ENCODE measurements at places on chromosomes 12 and 14.

- DNase-seq = no peak
- no peaks in the 10 kb centered on the region for H3K27me3 ChIP-seq
- no peak overlapping the region for H3K27ac ChIP-seq
- no peaks in the 10 kb centered on the region for H3K4me1 ChIP-seq
Observed at GRCh38 chr14:59582845-59583509, 6.4 kb upstream of the CCDC175 start.

GRCh38 chr12:100215209-100215608, 14.6 kb downstream of the ACTR6 start:
- no peak for DNase-seq
- peaks cover 26% of the 10 kb centered on the region for H3K36me3 ChIP-seq
- no peaks in the 10 kb centered on the region for H3K4me1 ChIP-seq
- no peaks in the 10 kb centered on the region for H3K27me3 ChIP-seq

DNA sequence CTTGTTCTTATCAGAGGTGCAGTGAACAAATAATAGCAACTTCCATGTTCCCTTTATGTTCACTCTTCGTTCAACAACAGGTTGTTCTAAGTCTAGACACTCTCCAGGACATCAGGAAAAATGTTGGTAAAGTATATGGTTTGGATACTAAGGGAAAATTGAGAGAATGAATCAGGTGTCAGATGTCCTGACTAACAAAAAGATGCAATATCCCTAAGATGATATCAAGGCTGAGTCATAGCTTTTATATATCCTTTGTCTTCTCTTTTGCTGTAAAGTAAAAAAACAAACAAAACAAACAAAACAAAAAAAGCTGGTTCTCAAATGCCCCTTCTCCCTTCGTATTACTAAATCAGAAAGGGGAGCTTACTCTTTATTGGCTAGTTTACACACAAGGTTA, 11.1 kb downstream of the GLIPR1L1 start:
- DNase-seq = no peak
- no peaks in the 10 kb centered on the region for H3K36me3 ChIP-seq
- H3K27me3 ChIP-seq = no peaks in the 10 kb centered on the region
- no peak overlapping the region for H3K27ac ChIP-seq

- H3K4me3 ChIP-seq = no peak overlapping the region
- H3K4me1 ChIP-seq = no peaks in the 10 kb centered on the region
- no peak for DNase-seq
- no peaks in the 10 kb centered on the region for H3K36me3 ChIP-seq
- H3K27me3 ChIP-seq = no peaks in the 10 kb centered on the region
- H3K27ac ChIP-seq = no peak overlapping the region
Observed at GRCh38 chr12:89225401-89225800, 126.9 kb downstream of the DUSP6 start.

GRCh38 chr14:54589076-54589475, 22.1 kb downstream of the SAMD4A start:
- no peak for DNase-seq
- no peaks in the 10 kb centered on the region for H3K36me3 ChIP-seq
- no peak overlapping the region for H3K4me3 ChIP-seq
- peaks cover 8% of the 10 kb centered on the region for H3K4me1 ChIP-seq

- H3K27ac ChIP-seq = no peak overlapping the region
- H3K4me1 ChIP-seq = peaks cover 35% of the 10 kb centered on the region
- no peaks in the 10 kb centered on the region for H3K27me3 ChIP-seq
Observed at GRCh38 chr12:120225852-120226640, 25.1 kb upstream of the RPLP0 start.

DNA sequence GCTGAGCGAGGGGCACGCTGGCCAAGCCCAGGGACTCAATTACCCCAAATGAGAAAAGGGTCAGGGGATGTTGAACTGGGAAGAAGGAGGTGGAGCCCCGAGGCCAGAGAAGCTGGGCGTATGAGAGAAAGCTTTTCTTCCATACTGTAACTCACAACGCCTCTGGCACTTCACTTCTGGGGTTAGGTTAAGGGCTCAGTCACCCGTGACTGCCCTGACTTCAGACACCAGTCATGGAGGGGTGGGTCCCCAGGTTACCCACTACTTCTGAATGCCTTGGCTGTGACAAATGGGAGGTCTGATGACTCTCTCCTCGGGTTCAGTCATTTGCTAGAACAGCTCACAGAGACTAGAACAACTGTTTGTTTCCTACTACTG, 5.5 kb upstream of the GPR132 start:
- no peaks in the 10 kb centered on the region for H3K27me3 ChIP-seq
- peaks cover 5% of the 10 kb centered on the region for H3K4me1 ChIP-seq
- no peak for DNase-seq
- no peak overlapping the region for H3K4me3 ChIP-seq
- peak overlapping the region; percentile 11 for H3K27ac ChIP-seq

Data from thoracic aorta (tissue), 2 donors.